ENCODE measurements at places on chromosomes 7 and 10.

DNA sequence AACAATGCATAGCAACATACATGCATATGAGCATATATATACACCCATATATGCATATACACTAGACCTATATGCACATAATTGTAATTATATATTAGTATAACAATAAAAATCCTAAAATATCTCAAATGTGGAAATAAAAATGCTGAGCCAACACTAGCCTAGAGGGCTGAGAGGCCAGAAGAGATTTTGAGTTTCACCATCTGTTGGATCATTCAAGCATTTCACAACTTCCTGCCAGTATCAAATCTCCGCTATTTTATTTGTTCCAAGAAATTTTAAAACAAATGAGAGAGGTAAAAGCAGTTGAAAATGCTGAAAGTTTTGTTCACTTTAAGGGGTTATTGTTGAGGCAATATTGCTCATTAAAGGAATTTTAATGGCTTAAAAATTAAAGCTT is 187.0 kb downstream of the PCDH15 start:
- no peak for DNase-seq

DNA sequence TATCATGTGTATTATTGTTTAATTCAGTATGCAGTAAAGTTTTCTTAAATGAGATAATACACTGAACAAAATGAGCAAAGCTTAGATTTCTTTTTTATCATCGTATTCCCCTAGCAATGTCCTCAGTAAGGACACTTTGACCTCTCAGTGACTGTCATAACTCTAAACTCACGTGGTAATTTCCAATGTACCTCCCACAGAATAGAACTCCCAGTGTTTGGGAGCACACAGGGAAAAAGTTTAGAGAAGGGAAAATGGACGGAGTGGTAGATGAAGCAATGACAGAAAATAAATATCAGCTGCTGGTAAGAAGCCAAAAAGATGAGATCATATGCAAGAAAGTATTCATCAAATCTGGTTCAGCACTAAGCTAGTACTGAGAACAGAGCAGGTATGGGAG is 758.6 kb upstream of the KCND2 start:
- DNase-seq = no peak

DNA sequence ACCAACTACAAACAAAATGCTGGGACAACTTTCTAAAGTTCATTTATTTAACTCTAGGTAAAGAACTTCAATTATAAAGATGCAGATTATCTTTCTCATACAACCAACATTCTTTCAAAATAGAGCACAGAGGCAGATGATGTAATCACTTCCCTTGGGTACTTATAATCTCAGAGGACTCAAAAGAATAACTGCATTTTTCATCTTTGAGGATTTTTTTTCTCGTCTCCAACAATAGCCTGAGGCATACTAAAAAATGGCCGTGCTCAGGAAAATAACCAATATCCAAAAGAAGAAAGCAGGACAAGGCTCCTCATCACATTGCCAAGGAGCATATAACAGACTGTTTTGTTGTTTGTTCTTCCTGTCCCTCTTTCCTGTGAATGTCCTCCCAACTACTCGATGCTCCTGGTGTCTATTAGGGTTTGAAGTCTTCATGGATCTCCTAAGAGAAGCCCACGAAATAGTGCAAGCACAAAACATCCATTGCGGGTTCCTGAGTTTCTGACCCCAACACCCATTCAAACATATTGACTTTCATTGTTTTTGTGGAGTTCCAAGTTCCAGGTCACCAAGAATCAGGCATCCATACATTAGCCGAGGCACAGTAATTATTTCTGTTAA is 182.9 kb downstream of the SORCS1 start:
- DNase-seq = no peak

DNA sequence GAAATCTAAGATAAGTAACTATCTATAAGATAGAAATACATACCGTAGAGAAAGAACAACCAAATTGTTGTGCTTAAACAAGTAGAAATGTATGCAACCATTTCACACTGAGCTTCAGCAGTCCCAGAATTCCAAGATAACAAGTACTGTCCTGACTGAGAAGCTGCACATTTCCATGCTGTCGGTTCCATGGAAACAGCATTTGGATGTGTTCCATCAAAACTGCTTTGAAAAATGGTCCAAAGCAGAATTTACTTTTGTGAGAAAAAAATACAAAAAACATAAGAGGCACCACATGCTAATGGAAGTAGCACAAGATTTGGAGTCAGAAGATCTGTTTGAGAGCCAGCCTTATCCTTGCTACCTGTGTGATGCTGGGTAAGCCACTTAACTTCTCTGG is 92.6 kb downstream of the MTERF1 start:
- DNase-seq = no peak

DNA sequence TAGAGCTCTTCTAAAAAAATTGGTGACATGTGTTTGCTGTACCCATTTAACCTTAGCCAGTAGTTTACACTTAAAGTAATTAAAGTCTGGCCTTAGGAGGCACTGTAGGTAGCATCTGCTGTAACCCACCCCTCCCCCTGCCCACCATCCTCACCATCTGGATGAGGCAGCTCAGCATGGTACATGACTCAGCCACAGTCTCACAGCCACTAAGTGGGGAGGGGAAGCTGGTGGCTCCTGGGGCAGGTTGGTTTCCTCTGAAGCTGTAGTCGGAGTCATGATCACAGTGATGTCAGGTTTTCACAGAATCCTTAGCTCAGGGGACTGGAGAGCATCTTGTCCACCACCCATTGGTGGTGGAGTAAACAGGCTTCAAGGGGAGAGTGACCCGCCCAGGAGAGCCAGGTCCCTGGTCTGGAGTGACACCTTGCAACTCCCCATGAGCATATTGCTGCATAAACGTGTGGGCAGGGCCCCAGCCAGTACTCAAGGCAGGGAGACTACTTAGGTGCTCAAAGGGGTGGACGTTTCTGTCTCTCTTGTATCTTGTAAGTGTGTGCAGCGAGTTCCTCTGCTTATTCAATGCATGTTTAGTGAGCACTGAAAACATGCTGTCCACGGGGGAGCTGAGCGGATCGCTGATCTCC is 125.9 kb downstream of the GRK5 start:
- peak; percentile 30 for DNase-seq
